ENCODE measurements at places on chromosomes 13 and 19.

GRCh38 chr19:1481893-1482360 is 2.9 kb upstream of the C19orf25 start:
- DNase-seq, result no peak

DNA sequence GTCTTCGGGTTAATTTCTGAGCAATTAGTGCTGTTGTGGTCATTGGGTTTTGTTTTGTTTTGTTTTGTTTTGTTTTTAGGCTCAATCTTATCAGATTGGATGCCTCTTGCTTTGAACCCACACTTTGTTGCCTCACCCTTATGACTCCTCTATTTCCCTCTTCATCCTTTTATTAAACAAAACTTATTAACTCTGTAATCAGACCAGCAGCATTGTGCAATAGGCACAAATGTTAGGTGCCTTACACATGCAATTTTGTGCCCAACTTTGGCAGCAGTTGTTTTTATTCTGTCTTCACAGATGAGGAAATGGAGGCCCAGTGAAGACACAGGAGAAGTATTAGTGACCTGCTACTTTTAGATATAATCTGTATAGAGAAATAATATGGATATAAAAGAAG is 377.7 kb downstream of the KCNRG start:
- DNase-seq, result no peak

- no peak for DNase-seq
These were observed 170.6 kb downstream of the ZIC5 start for GRCh38 chr13:99800951-99801350.

DNA sequence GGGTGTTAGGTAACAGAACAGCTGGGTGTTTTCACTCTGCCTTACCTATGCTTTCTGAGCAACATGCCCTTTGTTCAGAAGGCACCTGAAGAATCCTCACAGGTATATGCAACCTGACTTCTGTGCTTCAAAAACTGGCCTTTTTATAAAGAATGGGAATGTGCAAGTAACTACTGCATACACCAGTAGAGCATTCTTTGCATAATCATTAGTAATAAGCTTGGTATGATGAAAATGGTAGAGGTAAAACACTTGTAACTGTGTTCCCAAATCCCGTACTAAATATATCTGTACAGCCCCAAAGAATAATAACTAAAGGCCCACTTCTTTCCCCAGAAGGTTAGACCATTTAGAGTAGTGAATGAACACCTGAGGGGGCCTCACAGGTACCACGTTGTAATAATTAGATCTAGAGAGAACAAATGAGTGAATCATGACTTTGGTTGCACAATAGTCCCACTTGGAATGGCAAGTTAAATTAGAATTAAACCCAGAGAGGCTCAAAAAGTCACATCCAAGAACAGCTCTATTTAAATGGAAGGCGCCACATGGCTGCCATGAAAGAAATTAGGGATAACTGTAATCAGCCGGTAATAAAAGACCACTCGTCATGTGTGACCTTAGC is 413.9 kb downstream of the KLF12 start:
- no peak for DNase-seq

GRCh38 chr13:21568854-21569253 is 35.1 kb downstream of the MICU2 start:
- DNase-seq, result no peak

GRCh38 chr19:46537136-46538097 is 41.8 kb upstream of the PNMA8B start:
- DNase-seq, result peak; percentile 41

DNA sequence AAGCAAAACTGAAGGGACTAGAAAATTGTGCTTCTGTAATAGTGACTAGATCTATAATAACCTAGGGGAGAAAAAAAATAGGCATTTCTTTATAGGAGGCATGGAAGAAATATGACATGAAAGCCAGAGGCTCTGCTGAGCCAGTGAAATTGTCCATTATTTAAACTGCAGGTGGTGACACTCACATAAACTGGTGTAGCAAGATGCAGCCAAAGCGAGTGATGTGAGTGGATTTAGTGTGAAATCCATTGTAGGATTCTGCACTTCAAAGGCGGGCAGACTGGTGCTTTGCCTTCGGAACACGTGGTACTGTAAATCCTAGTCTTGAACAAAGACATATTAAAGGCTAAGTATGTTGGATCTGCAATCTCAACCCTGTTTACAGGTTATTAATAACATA is 361.9 kb downstream of the TBC1D4 start:
- DNase-seq, result no peak

- peak; percentile 62 for DNase-seq
These were observed 722 bp upstream of the ICAM1 start for GRCh38 chr19:10270180-10270615.

DNA sequence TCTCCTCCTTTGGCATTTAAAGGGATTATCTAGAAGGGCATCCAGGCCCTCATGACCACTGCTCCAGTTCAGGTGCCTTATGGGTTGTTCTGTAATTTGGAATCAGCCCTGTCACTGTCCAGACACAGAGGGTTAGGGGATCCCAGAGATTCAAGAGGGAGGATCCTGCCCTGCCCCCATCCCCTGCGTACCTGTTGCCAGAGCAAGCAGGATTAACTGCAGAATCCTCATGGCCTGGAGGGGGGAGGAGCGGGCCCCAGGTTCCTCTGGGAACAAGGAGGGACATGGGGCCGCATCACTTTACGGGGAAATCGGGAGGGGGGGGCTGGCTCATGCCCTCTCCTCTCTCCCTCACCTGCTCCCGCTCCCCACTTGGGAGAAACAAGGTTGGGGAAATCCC is 1.0 kb downstream of the KLK11 start:
- no peak for DNase-seq

DNA sequence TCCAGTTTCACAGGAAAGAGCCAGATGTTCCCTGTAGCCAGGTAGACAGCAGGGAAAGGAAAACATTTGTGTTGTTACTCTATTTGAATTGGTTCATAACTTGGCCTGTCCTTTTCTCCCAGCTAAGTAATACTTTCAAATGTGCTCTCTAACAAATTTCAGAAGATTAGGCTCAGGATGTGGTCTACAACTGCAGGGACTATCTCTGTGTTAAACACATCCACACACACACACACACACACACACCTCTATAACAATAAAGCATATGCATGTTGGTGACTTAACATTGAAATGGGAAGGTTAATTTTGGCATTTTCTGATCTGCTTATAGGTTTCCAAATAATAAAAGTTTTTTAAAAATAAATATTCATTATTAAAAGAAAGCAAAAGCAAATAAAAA is 316.0 kb upstream of the ARGLU1 start:
- no peak for DNase-seq

DNA sequence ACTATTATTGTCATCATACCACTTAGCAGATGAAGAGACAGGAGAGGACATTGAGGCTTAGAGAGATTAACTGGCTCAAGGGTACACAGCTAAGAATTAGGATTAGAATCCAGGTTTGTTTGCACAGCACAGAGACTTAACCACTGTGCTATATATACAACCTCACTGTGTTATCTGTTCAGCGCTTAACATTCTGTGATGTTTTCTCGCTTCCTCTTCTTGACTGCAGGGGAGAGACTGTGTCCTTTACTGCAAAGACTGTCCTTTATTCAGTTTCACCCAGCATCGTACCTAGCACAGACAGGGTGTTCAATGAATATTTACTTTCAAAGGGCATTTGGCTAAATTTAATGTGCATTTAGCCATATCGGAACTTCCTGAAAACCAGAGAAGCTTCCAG is 54.9 kb upstream of the PCDH8 start:
- DNase-seq, result no peak

DNA sequence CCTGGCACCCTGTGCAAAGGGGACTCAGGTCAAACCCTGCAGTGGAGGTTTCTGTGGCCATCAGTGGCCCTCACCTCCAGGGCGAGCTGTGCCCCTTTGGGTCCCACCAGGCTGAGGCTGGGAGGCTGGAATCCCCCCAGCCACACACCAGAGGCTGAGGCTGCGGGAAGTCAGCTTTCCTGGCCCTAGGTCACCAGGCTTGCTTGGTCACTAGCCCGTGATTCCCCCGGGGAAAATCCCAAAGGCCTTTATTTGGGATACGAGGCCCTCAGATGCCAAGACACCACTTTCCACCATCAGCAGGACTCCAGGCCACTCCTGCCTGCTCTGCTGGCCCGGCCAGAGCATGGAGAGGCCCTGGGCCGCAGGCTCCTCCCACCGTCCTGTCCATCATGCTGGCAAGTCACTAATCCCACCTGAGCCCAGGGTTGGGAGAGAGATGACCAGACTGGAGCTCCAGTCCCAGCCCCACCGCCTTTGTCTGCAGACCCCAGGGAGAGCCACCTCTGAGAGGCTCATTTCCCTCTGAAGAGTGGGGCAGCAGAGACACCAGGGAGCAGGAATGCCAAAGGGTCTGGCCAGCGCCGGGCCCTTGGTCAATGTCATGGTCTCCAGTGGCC is 4.7 kb downstream of the NKPD1 start:
- no peak for DNase-seq

GRCh38 chr19:38840583-38840968 is 9.0 kb upstream of the ECH1 start:
- DNase-seq, result no peak

DNA sequence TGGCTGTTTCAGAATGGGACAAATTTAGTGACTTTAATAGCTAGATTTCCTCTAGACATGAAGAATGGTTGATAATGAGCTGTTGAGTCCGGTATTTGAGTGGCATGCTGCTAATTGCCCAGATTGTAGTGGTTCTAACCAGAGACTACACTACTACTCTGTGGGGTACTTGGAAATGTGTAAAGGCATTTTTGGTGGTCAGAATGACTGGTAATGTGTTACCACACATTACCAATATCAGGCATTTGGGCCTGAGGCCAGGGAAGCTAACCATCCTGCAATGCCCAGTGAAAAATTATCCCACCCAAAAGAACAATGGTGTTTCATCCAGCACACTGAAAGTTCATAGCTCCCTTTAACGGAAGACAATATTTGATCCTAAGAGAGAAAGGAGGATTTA is 17.5 kb upstream of the N4BP2L1 start:
- DNase-seq, result no peak

GRCh38 chr13:110466266-110466915 is 95.1 kb downstream of the RAB20 start:
- no peak for DNase-seq

GRCh38 chr13:107452833-107453232 is 762.5 kb downstream of the LIG4 start:
- DNase-seq, result no peak

DNA sequence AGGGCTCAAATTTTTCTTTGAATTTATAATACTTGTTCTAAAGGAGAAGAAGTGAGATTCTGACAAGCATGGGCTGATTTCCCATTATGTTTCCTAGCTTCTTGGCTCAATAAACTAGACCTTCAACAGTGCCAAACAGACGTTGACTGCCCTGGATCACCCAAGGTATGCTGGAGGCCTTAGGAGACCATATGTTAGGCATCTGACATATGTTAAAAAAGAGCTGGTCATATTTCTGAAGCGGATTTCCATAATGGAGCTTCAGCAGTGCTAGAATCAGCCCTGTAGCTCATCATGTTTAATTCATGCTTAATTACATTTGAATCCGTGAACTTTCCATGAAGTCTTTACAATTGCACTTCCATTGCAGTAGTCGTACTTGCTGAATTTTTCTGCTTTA is 653.3 kb downstream of the DIAPH3 start:
- no peak for DNase-seq

DNA sequence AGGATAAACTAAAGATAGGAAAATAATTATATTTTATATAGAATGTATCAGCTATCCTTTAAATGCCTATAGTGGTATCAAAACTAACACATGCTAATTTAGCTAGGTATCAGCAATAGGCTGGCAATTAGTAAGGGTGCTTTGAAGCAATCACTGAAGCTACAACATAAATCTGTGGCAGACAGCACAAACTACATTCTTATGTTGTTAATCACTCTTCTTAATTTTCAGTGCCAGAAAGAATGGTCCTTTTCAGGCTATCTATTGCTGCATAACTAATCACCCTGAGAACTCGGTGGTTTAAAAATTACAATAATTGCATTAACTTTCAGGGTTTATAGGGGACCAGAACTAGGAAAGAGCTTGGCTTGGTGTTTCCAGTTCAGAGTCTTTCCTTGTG is 963.1 kb downstream of the EFNB2 start:
- peak; percentile 12 for DNase-seq

DNA sequence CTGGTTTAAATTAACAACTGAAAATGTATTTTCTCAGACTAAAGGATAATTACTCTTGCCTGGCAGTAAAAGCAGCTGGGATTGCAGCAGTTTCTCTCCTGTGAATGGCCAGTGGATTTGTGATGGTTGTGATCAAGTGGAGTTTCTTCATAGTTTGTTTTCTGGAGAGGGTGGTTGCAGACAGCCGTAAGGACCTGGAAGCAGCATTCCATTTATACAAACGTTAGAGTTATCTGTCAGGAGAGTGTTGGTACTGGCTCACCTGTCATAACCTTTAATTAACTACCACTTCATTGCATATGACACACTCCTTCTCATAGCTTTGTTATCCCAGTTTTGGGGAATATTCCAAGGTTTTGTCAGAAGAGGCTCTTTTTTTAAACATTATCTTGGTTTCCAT is 258.4 kb upstream of the SLC10A2 start:
- no peak for DNase-seq

- no peak for DNase-seq
These were observed 6.1 kb upstream of the UPF3A start for GRCh38 chr13:114275304-114275703.

DNA sequence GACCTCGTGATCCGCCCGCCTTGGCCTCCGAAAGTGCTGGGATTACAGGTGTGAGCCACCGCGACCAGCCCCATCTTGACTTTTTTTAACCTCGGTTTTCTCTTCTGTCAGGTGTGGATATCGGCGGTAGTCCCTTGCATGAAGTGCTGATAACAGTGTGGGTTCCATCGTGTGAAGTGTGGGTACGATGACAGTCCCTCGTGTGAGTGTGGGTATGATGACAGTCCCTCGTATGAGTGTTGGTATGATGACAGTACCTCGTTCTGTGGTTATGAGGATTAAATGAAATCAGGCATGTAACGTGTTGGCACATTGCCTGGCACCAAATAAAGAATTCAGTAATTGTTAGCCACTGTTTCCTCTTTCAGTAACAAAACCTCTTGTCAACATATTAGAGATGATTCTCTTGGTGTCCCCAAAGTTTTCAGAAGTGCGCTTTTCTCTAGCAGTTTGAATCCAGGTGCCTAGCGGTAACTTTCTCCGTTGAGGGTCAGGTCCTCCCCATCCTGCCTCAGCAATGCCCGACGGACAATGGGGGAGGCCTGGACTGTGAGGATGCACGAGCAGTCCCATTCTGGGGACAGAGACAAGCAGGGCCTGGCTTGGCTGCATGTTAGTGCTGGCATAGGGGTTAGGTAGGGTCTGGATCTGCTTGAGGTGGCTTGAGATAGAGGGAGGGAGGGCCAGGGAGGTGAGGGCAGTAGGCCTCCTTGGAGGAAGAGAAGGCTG is 15.3 kb downstream of the GATAD2A start:
- no peak for DNase-seq

DNA sequence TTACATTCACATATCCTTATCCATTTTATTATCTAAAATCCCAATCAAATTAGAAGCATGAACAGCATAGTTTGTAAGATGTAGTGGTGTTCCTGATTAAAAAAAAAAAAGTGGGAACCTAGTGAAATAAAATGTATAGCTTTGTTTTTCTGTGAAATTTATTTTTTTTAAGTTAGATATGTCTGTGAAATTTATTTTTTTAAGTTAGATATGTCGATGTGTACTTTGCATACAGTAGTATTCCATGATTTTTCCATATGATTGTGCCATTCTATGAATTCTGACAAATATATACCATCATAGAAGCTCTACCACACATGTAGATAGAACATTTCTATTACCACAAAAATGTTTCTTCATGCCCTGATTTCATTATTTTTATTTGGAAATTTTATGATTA is 6.0 kb upstream of the MAB21L1 start:
- DNase-seq, result no peak
